ENCODE measurements at places on chromosomes 2 and 18.
A peak's percentile ranks its signal among the peaks of the same experiment; 100 is the strongest.

- DNase-seq: no peak
These were observed 534.2 kb downstream of the ZNF804A start for GRCh38 chr2:185132501-185133041.

- no peak for DNase-seq
These were observed 760 bp upstream of the CNOT11 start for GRCh38 chr2:101251844-101252407.

GRCh38 chr2:241063587-241063986, 38.5 kb downstream of the MTERF4 start:
- DNase-seq: no peak

DNA sequence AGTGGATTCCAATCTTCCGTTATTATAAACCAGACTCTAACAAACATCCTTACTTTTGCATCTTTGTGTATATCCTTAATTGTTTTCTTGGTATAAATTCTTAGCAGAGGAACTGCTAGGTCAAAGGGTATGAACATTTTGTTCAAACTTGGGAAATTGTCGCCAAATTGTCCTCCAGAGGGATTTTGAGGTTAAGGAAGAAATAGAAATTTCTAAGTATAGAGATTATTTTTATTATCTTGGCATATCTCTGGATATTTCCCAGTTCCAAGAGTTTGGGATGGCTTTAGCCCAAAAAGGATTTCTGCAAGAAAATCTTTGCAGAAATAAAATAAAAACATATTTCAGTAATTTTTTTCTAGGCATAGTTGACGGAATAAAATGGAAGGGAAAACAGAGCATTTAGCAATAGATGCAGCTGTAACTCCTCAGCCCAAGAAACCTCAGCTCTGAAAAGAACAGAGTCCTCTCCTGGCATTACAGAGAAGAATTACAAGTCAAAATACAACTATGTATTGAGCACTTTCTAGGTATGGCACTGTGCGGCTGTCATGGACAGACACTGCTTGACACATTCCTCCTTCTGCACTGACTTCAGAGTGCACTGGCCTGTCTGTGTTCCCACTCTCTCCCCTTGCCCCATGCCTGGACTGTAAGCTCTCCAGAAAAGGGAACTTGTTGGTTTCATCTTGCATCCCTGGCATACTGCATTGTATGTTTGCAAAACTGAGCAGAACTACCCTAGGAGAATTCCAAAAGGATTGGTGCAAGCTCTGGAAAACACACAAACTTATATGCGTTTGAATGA, 117.3 kb upstream of the STON1 start:
- DNase-seq: no peak

- no peak for DNase-seq
These were observed 67.6 kb downstream of the KIAA2012 start for GRCh38 chr2:202140522-202141252.

GRCh38 chr2:203800783-203801182, 66.8 kb upstream of the CTLA4 start:
- no peak for DNase-seq

- DNase-seq: no peak
These were observed 252.4 kb downstream of the NDUFA10 start for GRCh38 chr2:239772721-239773120.

GRCh38 chr2:98823196-98824170, 92.6 kb upstream of the MGAT4A start:
- DNase-seq: no peak

DNA sequence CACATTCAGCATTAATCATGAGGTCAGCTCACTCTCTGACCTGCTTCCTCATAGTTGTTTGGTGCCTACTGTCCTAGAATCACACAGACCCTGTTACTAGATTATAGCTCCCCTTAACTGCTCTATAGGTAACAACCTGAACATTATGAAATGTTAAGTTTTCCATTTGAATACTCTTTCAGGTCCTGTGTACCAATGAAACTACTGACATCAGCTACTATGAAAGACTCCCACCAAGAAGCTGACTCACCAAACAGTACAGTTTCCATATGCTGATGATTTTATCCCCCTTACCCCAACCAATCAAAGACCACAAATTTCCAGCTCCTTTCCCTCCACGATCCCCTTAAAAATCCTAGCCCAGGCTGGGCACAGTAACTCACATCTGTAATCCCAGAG, 56.3 kb downstream of the SRBD1 start:
- peak; percentile 30 for DNase-seq

- no peak for DNase-seq
These were observed 243.2 kb downstream of the GULP1 start for GRCh38 chr2:188534875-188535274.

- no peak for DNase-seq
These were observed 69.3 kb downstream of the NPAS2 start for GRCh38 chr2:100889286-100889685.

- DNase-seq: no peak
These were observed 23.4 kb upstream of the TANK start for GRCh38 chr2:161136696-161137324.

All from dermis microvascular lymphatic vessel endothelial cell (primary cell).